Activated T-helper 9 cell treated with anti-CD3 and anti-CD28 coated beads, Interleukin-2, amount 50 U/mL, for 16 hours (primary cell): ENCODE measurements at places on chromosomes 6 and 20.
A peak's percentile ranks its signal among the peaks of the same experiment; 100 is the strongest.

DNA sequence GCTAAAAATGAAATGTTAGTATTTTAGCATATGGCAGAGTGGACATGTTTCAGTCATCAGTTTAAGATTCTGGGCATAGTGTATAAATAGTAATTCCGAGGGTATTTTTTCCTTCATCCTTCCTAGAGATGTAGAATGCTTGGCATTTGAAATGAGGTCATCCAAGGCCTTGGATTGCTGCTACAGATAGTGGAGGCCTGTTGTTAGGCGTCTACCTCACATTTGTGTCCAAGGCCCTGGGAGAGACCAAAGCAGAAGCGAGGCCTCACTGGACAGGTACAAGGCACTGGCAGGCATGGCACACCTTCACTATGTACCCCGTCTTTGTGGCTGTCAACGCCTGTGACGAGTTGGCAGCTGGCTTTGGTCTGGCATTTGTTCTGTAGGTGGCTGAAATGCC, 58.0 kb downstream of the DTD1 start:
- no peak for DNase-seq

GRCh38 chr20:57481281-57481711, 43.6 kb downstream of the CTCFL start:
- DNase-seq, result no peak

DNA sequence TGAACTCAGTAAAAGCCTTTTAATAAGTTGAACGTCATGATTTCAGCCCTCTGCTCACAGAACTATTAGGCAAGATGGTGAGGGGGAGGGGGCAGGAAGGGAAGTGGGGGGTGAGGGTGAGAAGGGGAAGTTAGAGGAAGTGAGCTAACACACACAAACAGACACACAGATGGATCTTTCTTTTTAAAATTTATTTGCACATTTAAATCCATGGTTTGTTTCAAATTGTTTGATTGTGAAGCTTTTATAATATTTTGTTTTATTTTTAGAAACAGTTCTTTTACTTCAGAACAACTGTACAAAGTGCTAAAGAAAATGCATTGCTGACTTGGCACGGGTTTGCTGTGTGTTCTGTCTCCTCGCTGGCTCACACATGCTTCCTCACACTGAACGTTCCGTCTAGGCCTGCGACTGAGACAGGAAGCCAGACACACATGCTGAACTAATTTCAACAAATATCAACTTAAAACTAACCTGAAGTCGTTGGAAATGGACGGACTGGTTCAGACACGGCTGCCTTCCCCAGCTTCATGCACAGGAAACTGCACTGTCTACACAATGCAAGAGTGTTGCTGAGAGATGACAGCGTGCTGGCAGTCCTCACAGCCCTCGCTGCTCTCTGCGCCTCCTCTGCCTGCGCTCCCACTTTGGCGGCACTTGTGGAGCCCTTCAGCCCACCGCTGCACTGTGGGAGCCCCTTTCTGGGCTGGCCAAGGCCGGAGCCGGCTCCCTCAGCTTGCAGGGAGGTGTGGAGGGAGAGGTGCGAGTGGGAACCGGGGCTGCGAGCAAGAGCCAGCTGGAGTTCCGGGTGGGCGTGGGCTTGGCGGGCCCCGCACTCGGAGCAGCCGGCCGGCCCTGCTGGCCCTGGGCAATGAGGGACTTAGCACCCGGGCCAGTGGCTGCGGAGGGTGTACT, 8.1 kb upstream of the ZBP1 start:
- DNase-seq, result no peak

GRCh38 chr20:1087311-1087905, 31.0 kb upstream of the PSMF1 start:
- DNase-seq, result no peak

- DNase-seq, result no peak
Measured at GRCh38 chr6:137233911-137234863, 15.0 kb upstream of the IFNGR1 start.

- DNase-seq, result no peak
Measured at GRCh38 chr6:45375449-45375848, 2.3 kb downstream of the SUPT3H start.

DNA sequence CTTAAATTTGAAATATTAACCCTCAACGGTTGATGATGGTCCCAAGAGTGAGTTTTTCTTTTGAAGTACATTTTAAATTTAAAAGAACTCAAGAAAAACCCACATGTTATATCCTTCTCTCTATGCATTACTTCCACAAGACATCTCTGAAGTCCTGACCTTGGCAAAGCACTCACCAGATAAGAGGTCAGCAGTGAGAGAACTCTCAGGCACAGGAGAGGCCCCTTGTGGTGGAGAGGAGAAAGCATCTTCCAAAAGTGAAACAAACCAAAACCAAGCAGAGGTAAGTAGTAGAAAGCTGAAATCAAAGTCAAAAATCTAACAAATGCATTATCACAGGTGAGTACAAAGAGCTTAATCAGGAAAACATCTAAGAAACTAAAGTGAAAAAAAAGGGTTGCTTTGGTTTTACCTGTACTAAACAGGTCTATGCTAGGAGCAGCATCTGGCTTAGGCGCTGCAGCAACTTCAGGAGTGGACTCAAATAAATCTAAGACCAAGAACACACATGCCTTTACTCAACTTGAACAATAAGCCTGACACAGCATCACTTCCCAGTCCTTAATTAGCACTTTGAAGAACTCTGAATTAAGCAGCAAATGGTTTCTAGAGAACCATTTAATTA, 80.5 kb downstream of the PRSS35 start:
- DNase-seq, result no peak

GRCh38 chr6:111522393-111523020, 39.5 kb upstream of the REV3L start:
- no peak for DNase-seq

GRCh38 chr6:65182681-65183080, 524.3 kb downstream of the EYS start:
- DNase-seq, result no peak

GRCh38 chr20:57315083-57315975, 14.3 kb upstream of the SPO11 start:
- DNase-seq, result no peak

- no peak for DNase-seq
Measured at GRCh38 chr6:52937908-52938307, 28.4 kb upstream of the GSTA3 start.

GRCh38 chr6:1479095-1479494, 89.7 kb downstream of the FOXF2 start:
- DNase-seq, result no peak

DNA sequence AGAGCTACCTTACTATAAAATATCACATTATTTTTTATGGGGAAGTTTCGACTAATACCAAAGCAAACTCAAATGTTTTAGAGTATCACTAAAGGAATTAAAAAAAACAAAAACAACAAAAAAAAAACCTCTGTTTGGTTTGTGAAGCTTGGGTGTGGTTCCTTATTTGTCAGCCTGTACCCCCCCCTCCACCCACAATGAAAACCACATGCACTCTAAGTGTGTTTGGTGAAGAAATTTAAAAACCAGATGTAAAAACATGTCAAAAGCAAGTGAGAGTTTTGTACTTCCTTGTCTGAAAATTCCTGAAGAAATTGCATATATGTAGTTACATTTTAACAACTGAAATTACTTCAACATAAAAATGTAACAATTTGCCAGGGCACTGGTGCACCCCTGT, 3.1 kb downstream of the STK38 start:
- DNase-seq, result peak; percentile 29

- DNase-seq, result no peak
Measured at GRCh38 chr6:170074435-170074834, 216.4 kb downstream of the DLL1 start.

GRCh38 chr6:113493991-113494390, 363.2 kb upstream of the MARCKS start:
- no peak for DNase-seq

DNA sequence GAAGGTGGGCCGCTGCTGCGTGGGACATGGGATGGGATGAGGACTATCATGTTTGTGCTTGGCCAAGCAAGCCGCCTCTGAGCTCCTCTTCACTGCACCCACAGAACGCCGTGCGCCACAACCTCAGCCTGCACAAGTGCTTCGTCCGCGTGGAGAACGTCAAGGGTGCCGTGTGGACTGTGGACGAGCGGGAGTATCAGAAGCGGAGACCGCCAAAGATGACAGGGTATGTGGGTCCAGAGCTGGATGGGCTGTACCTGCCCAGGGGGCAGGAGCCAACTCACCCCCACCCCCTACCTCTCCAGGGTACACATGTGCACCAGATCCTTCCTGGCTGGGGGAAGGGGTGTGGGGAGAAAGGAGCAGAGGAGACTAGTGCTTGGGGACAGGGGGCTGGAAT, 43.5 kb upstream of the MDFI start:
- no peak for DNase-seq

GRCh38 chr6:73393278-73393677, 1.4 kb upstream of the DDX43 start:
- DNase-seq, result no peak

GRCh38 chr20:59145924-59146779, 17.5 kb upstream of the ZNF831 start:
- peak; percentile 64 for DNase-seq

DNA sequence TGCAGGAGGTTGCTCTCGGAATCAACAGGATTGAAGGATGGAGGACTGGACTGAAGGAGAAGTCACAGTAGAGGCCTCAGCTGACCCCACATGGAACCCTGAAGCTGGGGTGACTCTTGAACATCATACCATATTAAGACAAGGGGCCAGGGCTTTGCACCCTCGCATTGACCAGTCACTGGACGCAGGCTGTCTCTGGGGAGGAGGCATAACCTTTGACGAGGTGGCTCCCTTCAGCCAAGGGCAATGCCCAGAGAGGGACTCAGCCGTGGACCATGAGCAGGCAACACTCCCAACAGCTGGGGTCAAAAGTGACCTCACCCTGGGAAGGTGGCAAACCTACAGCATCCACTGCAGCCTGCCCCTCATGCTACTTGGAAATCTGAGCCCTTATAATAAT, 21.7 kb downstream of the PACSIN1 start:
- no peak for DNase-seq

- no peak for DNase-seq
Measured at GRCh38 chr6:75210885-75211739, 5.3 kb upstream of the COL12A1 start.

- DNase-seq, result no peak
Measured at GRCh38 chr6:104580452-104580851, 279.3 kb downstream of the HACE1 start.
